ENCODE measurements at places on chromosomes 5 and 9.

DNA sequence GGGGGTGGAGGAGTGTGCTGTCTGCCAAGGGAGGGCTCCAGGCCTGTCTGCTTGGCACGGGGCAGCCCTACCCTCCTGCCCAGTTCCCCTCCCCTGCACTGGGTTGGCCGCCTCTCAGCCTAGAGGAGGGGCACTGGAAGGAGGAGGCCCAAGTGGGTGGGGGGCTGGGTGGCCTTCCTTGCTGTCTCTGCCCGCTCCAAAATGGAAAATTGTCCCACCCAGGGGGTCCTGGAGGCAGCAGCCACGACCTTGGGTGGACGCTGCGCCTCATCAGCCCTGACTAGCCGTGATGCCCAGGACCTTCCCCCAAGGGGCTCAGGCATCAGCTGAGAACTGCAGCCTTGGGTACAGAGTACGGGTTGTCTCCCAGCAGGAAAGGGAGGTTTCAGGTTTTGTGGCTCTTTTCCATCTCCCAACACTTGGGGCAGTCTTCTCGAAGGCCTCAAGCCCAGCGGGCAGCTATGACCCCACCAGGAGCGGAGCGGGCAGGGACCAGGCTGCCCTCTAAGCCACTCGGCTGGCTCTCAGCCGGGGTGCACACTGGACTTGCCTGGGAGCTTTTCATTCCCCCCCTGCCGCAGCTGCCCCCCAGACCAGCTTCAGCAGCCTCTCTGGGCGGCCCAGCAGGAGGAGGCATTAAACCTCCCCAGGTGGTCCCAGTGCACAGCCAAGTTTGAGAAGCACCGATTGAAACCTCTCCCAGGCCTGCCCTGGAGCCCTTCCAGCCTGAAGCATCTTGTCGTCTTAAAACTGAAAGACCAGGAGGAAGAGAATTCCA lies 20.6 kb downstream of the NTNG2 start:
- H3K27ac ChIP-seq = no peak overlapping the region
- no peaks in the 10 kb centered on the region for H3K4me1 ChIP-seq
- H3K4me3 ChIP-seq = no peak overlapping the region
- no peak for DNase-seq

DNA sequence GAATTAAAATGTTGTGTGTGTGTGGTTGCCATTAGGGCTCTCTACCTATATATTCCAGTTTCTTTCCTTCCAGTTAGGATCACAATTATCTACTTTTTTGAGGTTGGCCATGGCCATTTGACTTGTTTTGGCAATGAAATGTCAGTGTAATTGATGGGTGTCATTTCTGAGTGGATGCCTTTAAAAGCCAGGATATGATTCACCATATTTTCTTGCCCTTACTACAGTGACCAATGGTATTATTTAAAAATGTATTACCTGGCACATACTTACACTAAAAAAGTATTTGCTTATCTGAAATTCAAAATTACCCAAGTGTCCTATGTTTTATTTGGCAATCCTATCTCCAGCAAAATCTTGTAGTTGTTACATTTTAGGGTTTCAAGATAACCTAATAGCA lies 258.7 kb upstream of the ACTBL2 start:
- no peaks in the 10 kb centered on the region for H3K27me3 ChIP-seq
- H3K36me3 ChIP-seq = no peaks in the 10 kb centered on the region
- H3K27ac ChIP-seq = no peak overlapping the region
- no peak for DNase-seq

- H3K4me3 ChIP-seq = no peak overlapping the region
- DNase-seq = no peak
- H3K36me3 ChIP-seq = peaks cover 1% of the 10 kb centered on the region
Observed at GRCh38 chr5:176915906-176916305, 16.8 kb upstream of the HK3 start.

GRCh38 chr9:10614196-10614800 lies 1.5 kb upstream of the PTPRD start:
- no peak overlapping the region for H3K27ac ChIP-seq
- H3K4me3 ChIP-seq = no peak overlapping the region
- H3K36me3 ChIP-seq = no peaks in the 10 kb centered on the region
- no peak for DNase-seq
- peaks cover 7% of the 10 kb centered on the region for H3K4me1 ChIP-seq

DNA sequence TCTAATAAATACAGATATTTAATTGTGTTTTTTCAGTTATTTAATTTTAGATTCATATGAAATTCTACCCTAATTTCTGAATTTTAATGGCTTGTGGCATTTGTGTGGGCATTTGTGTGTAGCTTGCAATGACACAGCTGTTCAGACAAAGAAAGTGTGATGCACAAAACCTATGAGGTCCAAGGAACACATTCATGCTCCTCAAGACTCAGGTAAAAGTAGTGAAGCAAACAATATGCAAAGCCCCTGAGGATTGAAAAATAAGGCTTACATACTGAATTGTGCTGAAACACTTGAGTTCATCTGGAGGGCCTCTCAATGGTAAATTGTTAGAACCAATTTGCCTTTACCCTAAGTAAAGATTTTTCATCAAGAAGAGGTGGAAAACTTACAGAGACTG lies 28.1 kb downstream of the IL7R start:
- H3K4me1 ChIP-seq = peaks cover 3% of the 10 kb centered on the region
- H3K36me3 ChIP-seq = no peaks in the 10 kb centered on the region
- DNase-seq = no peak
- no peaks in the 10 kb centered on the region for H3K27me3 ChIP-seq
- H3K4me3 ChIP-seq = no peak overlapping the region

DNA sequence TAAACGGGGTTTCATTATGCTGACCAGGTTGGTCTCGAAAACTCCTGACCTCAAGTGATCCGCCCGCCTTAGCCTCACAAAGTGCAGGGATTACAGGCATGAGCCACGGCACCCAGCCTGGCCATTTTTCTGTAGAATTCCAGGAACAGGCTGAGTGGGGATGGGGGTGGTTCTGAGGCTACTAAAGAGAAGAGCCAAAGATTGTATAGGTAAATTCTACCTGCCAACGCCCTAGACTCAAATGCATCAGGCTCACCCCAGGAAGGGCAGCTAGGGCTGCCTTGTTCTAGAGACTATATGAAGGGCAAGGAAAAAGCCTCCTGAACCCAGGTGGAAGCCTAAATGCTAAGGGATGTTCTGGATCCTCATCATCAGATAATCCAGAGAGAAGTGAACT lies 1.6 kb upstream of the C5orf52 start:
- no peaks in the 10 kb centered on the region for H3K27me3 ChIP-seq
- H3K36me3 ChIP-seq = no peaks in the 10 kb centered on the region
- H3K4me3 ChIP-seq = no peak overlapping the region
- no peak for DNase-seq
- H3K27ac ChIP-seq = no peak overlapping the region

DNA sequence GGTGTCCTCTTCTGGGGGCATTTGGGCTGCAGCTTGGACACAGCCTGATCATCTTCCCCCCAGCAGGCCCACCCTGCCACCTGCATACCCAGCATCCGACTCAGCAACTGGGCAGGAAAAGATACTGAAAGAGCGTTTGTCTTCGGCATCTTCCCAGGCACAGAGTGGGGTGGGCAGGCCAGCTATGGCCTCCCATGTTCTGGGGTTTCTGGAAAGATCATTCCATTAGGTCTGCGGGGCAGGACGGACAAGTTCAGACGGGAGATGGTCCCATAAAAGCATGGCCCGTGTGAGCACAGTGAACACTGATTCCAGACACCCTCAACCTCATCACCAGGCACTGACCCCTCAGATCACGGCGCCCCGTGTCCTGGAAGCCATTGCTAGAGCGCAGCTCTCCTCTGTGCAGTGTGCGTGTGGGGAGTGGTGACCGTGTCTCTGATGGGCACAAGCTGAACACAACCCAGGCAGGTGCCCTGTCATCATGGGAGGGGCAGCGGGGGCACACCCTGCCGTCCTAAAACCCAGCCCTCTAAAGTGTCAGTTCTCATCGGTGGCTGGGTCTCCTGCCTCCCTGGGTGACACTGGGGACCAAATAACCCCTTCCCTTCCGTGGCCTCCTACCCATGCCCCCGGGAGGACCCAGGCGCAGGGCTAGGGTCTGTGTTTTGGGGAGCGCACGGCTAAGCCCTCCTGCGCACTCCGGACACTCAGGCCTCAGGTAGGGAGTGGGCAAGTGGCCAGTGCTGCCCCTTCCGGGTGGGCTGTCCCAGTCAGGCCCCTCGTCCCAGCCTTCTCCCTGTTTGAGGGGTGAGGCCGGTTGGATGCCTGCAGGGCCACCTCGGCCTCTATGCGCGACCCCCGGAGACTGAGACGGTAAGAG lies 13.2 kb upstream of the TMEM250 start:
- peaks cover 33% of the 10 kb centered on the region for H3K4me1 ChIP-seq
- H3K36me3 ChIP-seq = no peaks in the 10 kb centered on the region
- H3K4me3 ChIP-seq = no peak overlapping the region
- DNase-seq = no peak
- no peak overlapping the region for H3K27ac ChIP-seq
